ENCODE measurements at places on chromosomes 5 and 9.

GRCh38 chr9:962023-962422, 14.4 kb upstream of the DMRT3 start:
- no peak for DNase-seq

- no peak for DNase-seq
These were observed 96.5 kb downstream of the JAKMIP2 start for GRCh38 chr5:147685993-147686392.

- DNase-seq, result no peak
These were observed 5.3 kb downstream of the LHX6 start for GRCh38 chr9:122223435-122223834.

DNA sequence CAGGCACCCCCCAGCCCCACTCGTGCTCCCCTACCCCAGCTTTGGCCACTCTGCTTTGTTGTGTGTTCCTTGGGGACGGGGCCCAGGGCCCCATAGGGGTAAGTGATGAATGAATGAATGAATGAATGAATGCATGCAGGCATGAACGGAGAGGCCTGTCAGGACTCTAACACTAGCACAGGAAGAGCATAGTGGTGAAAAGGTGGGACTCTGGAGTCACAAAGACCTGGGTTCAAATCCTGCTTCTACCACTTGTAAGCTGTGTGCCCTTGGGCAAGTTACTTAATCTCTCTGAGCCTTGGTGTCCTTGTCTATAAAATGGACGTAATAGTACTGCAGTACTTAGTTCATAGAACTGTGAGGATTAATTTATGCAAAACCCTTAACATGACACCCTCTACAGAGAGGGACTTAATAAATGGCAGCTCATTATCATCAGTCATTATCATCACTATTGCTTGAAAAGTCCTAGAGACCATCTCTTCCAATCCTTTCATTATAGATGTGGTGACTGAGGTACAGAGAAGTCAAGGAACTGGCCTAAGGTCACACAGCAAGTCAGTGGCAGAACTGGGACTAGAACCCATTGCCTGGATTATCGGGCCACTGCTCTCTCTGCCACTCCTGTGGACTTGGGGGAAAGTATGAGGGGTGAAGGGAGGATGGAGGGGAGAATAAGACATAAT, 13.2 kb downstream of the ORM2 start:
- no peak for DNase-seq

DNA sequence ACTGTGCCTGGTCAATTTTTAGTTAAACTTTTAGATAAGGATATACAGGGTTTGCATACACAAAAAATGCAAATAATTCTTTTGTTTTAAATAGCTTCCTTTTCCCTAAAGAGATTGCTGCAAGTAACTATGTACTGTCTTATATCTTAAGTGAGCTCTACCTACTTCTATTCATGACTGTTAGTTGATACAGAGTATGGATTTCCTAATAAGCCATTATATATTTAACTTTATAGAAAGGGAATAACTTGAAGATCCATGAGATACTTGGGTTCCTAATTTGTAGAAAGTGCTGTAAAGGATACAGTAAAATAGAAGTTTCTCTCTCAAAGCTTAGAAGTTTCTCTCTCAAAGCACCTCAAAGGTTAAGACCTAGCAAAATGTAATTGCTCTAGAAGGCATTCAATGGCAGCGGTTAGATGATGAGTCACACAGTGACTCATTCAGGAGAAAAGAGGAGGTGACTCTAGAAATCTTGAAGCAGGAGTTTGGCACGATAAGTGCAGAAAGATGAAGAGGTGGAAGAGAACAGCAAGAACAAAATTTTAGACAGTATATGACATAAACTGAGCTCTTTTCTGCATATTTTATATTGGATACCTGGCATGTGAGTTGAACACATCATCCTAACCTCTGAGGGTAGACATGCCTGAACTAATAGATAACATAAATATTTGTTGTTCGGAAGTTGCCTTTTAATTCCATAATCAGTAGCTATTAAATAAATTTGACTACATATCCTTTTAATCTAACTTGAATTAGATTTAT, 5.5 kb upstream of the DNAJC21 start:
- no peak for DNase-seq

GRCh38 chr9:118533101-118533500, 828.9 kb downstream of the TLR4 start:
- no peak for DNase-seq

- peak; percentile 52 for DNase-seq
These were observed 81.3 kb downstream of the STK10 start for GRCh38 chr5:172106511-172107356.

GRCh38 chr9:134230092-134230941, 66.0 kb upstream of the RNU6ATAC start:
- DNase-seq, result no peak

DNA sequence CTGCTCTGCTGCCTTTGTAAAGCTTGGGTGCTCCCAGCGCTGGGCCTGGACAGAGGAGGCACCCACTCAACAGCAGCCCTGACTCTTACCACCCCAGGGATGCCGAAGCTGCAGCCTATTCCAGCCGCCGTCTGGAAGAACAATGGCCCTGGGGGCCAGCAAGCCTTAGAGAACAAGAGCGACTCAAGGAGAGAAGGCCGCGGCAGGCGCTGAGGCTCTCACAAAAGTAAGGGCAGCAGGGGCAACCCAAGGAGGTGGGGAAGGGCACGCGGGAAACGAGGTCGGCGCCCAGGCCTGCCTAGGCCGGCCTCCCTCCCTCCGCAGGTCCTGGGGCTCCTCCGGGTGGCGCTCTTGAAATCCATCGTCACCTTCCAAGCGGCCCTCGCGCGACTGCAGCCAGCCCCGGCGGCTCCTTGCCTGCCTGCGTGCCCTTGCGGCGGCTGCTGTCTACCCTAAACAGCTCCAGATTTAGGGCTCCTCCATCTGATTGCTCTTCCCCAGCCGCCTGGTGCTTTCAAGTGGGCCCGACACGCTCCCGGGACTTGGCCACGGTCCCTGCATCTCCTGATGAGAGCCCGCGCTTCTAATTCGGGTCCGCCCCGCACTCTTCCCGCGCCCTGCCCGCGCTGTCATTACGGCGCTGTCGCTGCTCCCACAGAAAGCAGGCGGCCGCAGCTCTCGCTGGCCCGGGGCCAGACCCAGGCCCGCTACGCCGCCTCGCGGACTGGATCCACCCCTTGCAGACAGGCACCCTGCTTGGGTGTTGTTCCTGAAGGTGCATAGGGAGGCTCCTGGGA, 213.3 kb downstream of the SEMA6A start:
- no peak for DNase-seq

- no peak for DNase-seq
These were observed 7.8 kb upstream of the KCNIP1 start for GRCh38 chr5:170495825-170496661.

GRCh38 chr5:68770551-68770950, 323.3 kb upstream of the SLC30A5 start:
- DNase-seq, result no peak

DNA sequence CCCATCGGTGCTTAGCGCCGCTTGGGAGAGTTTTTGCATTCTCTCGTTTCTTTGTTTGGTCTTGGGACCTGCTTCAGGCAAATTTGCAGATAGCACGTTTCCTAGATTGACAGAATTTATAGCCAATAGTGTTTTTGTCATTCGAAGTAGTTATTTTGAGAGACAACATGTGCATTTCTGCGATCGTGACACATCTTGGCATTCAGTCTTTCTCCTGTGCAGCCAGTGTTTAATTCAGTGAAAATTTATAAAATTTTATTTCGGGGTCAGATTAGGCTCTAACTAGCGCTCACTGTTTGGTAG, 830 bp downstream of the PRRC1 start:
- peak; percentile 5 for DNase-seq

GRCh38 chr9:133107245-133107722, 13.8 kb downstream of the RALGDS start:
- no peak for DNase-seq

- no peak for DNase-seq
These were observed 37.3 kb downstream of the PROP1 start for GRCh38 chr5:177958696-177959095.

DNA sequence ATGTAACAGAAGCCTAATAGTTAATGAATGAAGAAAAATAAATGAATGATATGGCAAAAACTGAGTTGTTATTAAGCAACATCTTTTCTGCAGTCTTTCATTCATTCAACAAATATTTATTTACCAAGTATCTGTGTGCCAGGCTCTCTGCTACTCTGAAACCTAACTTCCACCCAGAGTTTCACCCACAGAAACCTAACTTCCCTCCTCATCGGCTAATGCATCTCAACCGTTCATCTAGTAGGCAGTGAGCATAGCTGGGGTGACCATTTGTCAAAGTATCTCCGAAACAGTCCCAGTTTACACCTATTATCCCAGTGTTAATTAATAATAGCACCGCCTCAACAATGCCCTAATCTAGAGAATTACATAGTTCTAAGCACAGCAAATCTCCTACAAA, 1.5 kb downstream of the TTC39B start:
- DNase-seq, result no peak

DNA sequence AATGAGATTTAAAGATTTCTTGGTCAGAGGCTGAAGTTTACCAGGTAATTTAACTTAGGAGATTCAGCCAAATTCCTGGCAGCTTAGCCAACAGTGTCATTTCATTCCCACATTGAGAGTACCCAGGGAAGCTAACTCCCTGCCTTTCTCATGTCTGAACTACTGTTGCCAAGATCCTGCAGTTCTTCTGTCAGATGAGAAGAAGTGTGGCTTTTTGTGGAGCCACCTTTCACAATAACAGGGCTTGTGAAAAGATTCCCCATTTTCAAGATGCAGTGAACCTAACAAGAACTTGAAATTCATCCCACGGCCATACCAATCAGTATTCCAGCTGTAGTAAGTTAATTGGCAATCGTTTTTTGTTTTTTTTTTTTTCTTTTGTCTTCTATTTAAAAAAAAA, 176.4 kb downstream of the XRCC4 start:
- no peak for DNase-seq

DNA sequence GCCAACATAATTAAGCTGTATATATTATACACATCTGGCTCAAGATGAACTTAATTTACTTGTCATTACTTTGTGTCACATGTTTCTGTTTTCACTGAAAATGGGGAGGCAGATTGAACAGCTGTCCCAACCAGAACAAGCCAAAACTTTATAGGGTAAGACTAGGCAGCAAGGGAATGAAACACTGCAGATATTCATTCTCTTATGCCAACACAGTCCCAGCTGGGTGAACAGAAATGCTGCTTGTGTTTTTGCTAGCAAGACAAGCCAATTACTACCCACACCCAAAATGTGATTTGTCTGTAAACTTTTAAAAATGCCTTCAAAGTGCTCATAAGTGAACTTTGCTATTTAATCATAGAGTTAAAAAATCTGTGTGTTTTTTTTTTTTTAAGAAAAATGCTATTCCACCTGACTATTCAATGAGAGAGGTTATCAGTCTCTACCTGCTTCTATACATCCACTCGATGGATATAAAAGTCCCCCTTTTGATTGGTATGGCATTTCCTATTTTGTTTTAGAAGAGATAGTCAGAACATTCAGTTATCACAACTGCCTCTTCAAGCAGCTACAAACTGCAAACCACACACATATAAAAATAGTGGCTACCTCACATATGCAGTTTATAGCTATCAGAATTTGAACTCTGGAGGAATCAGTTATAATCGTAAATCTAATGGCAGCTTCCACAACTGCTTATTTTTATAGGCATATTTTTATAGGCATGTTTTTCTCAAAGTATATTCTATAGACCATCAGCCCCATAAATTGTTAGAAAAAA, 91.9 kb upstream of the PPP1R2B start:
- no peak for DNase-seq
